ENCODE measurements at places on chromosomes 1 and 21.

DNA sequence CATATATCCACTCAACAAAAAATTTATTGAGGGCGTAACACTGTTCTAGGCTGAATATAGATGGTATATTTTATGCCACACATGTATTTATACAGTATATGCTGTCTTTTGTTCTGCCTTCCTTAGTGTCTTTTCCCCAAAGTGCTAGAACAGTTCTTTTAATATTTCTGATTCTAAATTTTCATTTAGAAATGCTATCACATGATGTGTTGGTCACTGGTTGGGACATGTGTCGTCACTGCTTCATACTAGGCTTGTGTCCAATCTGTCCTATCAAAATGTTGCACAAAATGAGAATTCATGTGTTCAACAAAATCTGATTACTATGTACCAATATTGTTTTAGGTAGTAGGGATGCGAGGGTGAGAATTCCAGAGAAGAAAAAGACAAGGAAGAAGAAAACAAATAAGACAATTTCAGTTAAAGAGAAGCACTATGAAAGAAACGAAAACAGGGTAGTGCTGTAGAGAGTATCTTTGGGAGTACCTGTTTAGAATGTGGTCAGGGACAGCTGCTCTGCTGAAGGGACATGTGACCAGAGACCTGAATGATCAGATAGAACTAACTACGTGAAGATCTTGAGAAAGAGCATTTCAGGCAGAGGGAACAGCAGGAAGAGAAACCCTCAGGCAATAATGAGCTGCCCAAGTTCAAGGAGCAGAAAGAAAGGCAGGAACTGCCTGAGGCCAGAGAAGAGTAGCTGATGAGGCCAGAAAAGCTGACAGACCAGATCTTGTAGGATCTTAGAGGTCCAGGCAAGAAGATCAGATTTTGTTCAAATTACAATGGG lies 1.3 kb downstream of the KMO start:
- no peak for DNase-seq

DNA sequence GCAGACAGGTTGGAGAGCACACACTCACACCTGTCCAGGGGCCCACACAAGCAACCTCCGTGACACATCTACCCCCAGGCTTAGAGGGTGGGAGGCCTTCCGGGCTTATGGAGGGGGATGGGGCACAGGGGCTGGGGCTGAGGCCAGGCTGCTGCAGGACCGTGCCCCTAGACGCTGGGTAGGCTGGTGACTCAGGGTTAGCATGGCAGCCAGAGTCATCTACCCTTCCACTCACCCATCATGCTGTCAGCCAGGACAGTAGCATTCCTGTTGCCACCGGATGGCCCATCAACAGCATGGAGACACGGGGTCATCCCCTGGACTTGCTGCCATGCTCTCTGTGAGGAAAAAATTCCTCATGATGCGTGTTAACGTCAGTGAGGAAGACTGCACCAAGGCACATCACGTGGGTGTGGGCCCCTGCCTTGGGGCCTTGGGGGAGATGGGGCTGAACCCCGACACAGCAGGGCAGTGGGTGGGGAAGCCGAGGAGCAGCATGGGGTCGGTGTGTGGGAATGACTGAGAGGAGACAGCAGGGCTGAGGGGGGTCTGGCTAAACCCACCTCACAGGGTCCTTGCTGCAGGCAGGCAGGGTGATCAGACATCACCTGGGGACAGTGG lies 52.8 kb downstream of the WNT9A start:
- no peak for DNase-seq

DNA sequence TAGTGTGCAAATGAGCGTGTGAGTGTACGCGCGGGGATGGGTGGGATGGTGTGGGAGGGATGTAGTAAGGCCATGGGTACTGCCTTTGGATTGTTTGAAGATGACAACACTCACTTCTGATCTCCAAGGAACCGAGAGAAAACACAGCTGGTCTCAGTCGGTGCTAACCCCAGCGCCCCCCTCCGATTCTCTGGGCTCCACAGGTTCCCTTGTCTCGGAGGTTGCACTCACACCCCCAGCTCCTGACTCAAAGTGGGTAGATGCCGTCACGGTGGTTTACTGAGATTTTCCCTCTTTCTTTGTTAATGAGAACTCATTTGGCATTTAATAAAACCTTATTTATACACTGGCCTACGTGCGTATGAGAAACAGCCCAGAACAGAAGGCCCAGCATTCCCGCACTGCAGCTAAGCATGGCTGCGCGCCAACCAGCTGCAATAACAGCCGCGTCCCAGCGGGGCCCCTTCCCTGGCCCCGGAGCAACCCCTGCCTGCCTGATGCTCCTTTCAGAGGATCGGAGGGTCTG lies 25.8 kb downstream of the ABCA4 start:
- DNase-seq, result peak; percentile 85

DNA sequence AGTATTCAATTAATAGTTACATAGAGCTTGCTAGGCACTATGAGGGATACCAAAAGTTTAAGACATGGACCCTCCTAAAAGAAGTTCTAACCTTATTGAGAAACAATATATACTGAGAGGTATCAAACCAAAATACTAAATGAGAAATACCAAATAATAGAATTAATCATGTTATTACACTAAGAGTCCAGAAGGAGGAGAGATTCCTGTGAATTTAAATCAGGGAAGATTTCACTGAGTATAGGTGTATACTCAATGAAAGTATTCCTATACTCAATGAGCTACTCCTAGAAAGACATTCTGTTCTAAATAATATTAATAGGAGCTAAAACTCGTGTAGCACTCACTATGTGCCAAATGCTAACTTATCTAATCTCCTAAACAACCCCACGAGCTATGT lies 9.4 kb downstream of the CR1L start:
- peak; percentile 15 for DNase-seq

DNA sequence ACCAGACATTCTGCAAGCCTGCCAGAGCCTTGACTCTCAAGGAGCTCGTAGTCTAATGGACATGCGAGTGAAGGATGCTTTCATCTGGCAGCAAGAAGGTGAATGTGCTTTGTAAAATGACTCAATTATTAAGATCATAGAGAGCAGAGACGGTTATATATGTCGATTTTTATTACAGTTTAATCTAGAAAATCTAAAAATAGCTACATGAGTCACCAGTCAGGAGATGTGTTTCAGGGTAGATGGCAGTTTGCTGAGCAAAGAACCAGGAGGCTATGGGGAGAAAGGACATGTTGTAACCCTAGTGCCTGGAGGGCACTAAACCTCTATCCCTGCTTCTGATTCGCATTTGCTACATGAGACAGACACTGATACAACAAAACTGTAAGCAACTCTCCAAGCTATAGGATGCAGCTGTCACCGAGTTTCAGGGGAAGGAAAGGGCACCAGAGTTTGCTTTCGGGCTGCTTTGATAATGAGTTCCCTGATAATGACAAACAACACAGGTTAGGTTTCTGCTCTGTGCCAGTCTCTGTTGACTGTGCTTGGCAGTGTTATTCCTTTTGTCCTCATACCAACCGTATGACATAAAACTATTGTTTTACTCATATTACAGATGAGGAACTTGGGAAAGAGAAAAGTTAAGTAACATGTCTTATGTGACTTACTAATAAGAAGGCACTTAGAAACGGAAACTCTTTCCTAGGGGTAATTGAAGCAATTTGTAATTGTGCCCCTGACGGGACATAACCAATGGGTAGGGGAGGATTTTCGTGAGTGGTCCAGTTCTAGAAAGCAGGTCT lies 43.2 kb downstream of the C1orf198 start:
- DNase-seq, result peak; percentile 84

- no peak for DNase-seq
Measured at GRCh38 chr1:205124726-205125125, 2.9 kb upstream of the RBBP5 start.

DNA sequence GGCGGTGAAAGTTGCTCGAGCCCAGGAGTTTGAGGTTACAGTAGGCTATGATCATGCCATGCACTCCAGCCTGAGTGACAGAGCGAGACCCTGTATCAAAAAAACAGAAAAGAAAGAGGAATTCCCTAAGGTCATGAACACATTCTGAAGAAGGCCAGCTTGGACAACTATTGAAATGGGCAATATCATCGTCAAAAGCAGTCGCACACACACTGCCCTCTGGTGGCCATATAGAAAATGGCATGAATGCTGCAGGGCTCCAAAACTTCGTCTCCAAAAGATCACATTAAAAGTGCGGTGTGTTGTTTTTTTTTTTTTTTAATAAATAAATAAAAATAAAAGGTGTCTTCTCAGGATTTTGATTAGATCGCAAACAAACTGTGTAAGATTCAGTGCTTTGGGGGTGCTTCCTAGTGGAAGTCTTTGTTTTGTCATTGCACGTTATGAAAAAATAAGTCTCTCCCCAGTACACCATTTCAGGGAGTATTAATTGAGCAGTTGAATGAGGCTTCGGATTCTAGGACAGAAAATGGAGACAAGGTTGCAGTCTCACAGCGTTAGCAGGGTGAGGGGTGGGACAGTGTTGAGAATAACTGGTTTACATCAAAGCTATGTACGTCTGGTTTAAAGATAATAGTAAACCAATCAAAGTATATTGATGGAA lies 87.5 kb upstream of the FMN2 start:
- DNase-seq, result peak; percentile 19

DNA sequence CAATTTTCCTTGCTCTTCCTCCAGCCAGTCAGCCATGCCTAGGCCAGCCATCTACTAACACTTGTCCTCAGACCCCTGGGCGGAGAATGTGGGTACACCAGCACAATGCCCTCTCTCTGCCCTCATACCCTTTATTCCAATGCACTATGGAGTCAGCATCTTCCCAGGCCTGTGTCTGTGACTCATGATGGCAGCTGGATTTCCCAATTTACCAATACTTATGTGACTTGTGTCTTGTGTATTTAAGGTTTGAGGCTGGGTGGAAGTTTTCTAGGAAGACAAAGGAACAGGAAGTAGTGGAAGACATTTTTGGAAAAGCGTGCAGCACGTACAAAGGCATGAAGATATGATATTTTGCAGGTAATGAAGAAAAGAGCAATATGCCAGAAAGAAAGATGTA lies 114.3 kb downstream of the NMNAT2 start:
- no peak for DNase-seq

GRCh38 chr1:197208945-197209344 lies 59.1 kb upstream of the CRB1 start:
- DNase-seq, result no peak

GRCh38 chr1:90925928-90926869 lies 95.6 kb downstream of the ZNF644 start:
- DNase-seq, result peak; percentile 78

DNA sequence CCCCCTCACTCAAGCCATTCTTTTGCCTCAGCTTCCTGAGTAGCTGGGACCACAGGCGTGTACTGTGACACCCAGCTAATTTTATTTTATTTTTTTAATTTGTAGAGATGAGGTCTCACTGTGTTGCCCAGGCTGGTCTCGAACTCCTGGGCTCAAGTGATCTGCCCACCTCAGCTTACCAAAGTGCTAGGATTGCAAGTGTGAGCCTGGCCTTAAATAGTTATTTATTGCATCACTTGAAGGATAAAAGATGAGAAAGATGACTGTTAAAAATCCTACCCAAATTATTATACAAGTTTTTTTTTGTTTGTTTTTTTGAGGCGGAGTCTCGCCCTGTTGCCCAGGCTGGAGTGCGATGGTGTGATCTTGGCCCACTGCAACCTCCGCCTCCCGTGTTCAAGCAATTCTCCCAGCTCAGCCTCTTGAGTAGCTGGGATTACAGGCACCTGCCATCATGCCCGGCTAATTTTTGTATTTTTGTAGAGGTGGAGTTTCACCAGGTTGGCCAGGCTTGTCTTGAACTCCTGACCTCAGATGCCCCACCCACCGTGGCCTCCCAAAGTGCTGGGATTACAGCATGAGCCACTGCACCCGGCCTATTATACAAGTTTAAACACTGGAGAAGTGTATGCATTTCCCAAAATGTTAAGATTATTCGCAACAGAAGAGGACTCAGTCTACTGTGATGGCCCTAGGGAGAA lies 2.3 kb downstream of the UTP11 start:
- no peak for DNase-seq

- DNase-seq, result no peak
Measured at GRCh38 chr1:64459743-64460142, 10.2 kb upstream of the CACHD1 start.
